ENCODE measurements at places on chromosomes 6 and 20.

- no peak for DNase-seq
These were observed 20.2 kb downstream of the ADNP start for GRCh38 chr20:50911030-50911429.

GRCh38 chr6:55033016-55033546, 141.2 kb upstream of the HCRTR2 start:
- DNase-seq = no peak

DNA sequence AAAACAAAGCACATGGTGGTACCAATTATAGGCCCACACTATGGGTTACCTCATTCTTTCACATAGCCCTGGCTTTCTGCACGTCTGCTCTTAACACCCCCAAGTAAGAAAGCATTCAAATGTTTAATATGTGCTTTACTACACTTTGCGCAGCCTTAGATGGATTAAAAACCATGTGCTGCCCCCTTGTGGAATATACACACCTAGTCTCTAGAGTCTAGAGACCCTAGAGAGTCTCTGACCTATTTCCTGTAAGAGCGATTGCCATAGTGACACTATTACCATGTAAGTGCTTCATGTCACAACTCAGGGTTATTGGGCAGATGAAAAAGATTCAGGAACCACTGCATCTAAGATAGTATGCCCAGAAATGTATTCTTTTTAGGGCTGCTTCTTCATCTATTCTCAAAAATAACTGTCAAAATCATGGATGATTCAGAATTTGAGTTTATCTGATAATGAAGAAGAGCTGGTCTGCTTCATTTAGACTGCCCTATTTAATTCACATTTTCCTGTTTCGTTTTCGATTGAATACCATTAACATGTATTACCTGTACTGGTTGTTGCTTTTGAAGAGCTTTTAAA, 186.3 kb downstream of the ADGB start:
- no peak for DNase-seq

GRCh38 chr20:41476013-41476441, 109.4 kb upstream of the EMILIN3 start:
- DNase-seq = peak; percentile 20

DNA sequence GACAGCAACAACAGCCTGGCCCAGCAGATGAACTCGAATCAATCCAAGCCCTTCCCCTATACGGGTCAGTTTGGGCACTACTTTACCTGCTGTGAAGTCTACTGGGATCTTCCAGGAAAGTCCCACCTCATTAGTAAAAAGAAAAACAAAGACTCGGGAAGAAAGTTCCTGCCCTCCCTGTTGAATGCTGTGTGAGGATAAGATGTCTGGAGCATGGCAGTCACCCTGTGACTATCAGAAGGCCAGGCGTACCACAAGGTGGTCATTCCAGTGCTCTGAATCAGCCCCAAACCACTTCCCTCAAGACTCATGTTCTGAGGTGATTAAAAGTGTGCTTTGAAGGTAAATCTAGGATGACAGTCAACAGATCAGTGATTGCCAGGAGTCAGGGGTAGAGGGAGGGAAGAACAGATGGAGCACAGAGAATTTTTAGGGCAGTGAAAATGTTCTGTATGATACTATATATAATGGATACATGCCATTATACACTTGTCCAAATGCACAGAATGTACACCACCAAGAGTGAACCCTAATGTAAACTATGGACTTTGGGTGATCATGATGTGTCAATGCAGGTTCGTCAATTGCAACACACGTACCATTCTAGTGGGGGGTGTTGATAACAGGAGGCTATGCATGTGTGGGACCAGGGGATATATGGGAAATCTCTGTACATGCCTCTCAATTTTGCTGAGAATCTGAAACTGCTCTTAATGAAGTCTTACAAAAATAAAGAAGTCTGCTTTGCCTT, 14.7 kb downstream of the FKBP1A start:
- DNase-seq = no peak

DNA sequence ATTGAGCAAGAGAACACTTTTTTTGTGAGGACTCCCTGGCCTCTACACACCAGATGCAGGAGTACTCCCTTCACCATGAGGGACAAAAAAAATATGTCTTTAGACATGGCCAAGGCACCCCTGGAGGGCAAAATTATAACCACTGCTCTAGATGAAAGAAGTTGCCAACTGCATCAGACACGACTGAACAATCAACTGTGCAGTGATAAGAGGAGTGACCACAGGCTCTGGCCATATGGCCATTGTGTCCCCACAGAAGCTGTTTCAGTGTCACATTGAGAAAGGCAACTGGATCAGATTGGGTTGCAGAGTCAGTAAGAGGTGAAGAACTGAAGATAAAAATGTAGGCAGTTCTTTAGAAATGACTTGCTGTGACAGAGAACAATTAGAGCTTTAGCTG, 85.7 kb downstream of the C6orf118 start:
- no peak for DNase-seq

DNA sequence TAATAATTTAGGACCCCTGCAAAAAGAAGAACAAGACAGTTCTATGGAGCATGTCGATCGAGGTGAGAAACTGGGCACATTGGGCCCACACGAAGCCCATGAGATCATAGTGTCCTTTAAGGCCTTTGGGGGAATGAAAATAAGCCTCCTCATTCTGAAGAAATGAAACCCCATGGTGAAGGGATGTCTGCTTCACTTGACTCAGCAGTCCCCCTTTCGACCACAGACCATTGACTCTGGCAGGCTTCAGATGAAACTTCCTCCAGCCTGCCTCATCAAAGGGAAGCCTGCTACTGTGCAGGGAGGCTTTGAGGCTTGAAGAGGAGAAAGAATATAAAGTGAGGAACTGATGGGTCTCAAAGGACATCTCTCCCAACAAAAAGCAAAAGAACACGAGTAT, 144.2 kb upstream of the FBXL4 start:
- no peak for DNase-seq

DNA sequence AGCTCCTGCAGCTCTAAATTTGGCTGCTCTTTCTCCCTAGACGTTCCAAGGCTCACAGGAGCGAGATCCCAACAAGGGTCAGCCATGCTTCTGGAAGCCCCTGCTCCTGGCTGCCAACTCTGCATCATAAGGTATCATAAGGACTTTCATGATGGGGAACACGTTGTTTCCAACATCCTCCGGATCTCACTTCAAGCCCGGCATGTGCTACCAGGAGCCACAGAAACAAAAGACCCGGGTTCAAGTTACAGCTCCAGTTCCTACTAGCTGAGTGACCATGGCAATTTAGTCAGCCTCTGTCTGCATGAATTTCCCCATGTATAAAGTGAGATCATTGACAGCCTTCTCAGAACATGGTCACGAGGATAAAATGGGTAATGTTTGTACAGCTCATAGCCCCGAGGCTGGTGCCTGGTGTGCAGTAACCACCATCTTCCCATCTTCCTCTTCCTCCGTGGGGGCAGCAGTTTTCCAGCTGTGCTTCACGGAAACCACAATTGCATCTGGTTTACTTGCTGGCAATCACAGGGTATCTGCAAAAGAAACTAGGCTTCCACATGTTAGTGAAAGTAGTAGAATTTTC, 209.0 kb upstream of the ECI2 start:
- no peak for DNase-seq

DNA sequence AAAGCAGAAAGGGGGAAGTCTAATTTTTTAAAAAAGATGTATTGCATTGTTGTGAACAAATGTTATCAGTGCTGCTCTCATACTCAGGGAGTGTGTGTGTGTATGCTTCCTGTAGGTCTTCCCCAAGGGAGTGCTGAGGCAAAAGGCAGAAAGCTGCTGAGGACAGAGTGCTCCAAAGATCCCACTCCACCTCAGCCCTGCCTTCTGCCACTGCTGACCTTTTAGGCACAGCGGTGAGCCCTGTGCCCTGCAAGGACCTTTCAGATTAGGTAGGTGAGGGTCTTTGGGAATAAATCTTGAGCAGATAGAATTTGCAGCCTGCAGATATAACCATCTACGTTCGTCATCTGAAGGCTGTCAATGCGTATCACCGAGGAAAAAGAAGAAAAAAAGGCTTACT, 756.4 kb upstream of the MMS22L start:
- no peak for DNase-seq

DNA sequence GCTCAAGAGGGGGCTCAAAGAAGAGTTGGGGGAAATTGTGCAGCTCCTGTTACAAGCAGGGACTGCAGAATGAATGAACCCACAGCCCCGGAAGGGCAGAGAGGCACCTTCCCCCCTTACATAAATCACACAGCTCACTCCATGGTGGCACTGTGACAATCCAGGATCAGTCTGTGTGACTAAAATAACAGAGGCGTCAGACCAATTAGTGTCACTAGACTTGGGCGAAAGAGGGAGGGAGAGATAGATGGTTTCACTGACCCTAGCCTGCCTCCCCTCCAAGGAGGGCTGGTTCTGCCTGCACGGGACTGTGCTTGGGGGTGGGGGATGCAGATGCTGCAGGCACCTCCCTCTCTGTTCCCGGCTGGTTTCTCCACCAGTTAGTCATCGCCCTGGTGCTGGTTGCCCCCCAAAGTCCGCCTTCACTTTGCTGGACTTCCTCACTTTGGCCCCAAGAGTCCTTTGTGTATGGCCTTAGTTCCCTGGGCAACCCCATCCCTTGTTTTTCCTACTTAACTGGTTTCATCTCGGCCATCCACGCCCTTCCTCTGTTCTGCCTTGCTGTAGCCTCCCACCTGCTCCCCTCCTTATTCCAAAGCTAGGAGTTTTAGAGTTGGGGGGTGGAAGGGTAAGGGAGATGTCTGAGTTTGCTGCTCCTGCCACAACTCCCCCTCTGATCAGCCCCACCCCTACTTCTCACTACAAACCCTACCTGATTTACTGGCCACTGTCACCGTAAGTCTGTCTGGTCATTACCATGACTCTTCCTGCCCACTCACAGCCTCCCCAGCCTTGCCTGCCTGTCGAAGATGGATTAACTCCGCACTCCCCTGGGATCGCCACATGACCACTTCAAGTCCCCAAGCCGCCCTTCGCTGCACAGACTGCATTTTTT, 17.7 kb downstream of the CCDC167 start:
- no peak for DNase-seq

GRCh38 chr6:32337186-32337805, 34.4 kb downstream of the TSBP1 start:
- DNase-seq = no peak

DNA sequence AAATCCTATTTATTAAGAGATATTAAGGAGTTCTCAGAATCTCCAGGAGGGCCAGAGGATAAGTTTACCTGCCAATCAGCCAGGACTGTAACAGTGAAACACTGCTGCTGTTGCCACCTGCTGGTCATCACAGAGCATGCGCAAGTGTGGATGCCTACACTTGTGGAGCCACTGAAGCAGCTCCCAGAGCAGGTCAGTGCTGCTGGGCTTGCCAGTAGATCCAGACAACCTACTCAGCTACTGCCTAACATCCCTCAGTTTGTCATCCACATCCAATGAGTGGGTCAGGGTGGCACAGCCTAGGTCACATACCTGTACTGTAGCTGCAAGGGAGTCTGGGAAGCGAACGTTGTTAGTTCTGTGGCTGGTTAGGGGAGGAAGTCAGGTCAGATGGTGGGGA, 18.3 kb upstream of the NHSL1 start:
- DNase-seq = no peak

GRCh38 chr6:119482850-119483285, 133.3 kb upstream of the MAN1A1 start:
- DNase-seq = no peak

DNA sequence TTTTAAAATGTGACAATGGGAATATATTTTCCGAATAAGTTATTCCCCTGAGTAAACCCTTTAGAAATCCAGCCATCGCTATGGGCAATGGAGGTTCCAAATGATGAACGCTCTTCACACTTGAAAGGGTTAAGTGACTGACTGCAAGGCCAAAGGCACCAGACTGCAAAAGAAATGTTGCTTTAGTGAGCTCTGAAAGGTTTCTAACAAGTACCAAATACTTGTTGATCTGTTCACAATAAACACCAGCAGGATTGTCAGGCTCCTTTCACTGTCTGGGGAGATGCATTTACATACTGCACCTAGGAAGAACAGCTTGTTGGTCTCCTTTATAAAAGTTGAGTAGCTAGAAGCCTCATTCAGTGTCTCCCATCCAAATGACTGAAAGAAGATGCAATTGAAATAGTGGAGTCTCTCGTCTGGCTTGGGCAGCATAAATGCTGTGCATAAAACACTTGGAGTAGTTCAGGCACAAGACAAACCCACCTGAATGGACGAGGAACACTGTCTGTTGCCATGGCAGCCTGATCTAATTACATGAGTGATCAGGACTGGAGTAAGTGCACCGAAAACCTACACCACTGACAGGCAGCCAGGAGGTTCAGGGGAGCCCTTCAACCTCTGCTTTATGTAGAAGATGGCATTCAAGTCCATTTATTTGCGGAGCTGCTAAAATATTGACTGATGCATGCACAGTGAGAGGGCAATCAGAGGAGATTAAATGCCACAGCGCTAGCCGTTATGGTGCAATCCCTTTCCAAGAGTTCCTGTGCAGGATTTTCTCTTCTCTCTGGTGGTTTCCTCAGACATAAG, 2.9 kb downstream of the ATXN1 start:
- no peak for DNase-seq

- DNase-seq = no peak
These were observed 263.1 kb upstream of the FLRT3 start for GRCh38 chr20:14600527-14600926.

DNA sequence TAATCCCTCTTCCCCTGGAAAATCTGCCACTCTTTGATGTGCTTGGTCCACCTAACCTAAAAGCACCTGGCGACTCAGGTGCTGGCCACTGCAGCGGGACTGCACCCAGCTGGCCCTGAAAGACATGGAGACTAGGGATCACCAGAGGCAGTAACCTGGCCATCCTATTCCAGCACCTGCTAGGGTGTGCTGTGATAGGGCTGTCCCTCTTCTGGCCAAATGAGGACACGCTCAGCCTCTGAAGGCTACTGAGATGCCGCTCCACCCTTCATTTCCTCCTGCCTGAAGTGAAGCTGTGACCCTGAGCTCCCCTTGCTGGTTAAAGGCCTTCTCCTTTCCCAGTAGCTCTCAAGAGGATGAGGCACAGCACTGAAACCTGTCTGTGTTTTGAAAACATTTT, 24.4 kb downstream of the FOXC1 start:
- DNase-seq = no peak

- no peak for DNase-seq
These were observed 767.1 kb downstream of the KIF16B start for GRCh38 chr20:15806105-15806504.

DNA sequence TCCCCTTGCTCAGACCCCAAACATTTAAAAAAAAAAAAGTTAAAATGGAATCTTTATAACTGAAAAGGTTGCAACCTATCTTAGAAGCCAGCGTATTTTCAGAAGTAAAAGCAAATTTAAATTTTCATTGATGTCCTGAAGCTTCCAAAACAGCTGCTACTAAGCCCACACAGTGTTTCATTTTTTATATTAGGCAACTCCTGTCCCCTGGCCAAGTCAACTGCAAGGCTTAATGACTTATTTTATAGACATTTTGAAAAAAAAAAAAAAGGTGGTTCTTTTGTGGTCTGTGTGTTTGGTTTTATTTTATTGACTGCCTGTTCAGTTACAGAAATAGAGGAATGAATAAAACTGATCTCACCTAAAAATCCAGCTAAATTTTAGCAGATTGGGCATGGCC, 13.0 kb downstream of the CFAP61 start:
- no peak for DNase-seq

DNA sequence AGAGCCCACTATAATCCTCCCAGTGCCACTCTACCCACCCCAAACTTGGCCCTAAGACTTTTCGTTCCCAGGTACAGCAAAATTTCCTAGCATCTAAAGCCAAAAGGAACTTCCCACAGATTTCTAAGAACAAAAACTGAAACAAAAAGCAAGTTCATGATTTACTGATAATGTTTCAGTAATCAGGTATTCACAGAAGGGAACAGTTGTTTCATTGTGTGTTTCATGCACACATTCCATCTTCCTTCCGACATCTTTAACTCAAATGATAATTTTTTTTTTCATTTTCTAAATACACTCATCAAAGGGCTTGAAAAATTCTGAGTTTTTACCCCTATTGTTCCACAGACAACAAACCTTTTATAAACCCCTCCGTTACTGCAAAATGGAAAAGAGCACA, 6.0 kb upstream of the BTN1A1 start:
- DNase-seq = no peak
